Stimulated activated CD4-positive, alpha-beta T cell treated with anti-CD3 and anti-CD28 coated beads, Interleukin-1b, Interleukin-23, amount 100 ng/mL, for 1 hour (primary cell): ENCODE measurements at places on chromosomes 3 and 15.

GRCh38 chr3:187082758-187083375 lies 56.4 kb downstream of the RPL39L start:
- DNase-seq: no peak

DNA sequence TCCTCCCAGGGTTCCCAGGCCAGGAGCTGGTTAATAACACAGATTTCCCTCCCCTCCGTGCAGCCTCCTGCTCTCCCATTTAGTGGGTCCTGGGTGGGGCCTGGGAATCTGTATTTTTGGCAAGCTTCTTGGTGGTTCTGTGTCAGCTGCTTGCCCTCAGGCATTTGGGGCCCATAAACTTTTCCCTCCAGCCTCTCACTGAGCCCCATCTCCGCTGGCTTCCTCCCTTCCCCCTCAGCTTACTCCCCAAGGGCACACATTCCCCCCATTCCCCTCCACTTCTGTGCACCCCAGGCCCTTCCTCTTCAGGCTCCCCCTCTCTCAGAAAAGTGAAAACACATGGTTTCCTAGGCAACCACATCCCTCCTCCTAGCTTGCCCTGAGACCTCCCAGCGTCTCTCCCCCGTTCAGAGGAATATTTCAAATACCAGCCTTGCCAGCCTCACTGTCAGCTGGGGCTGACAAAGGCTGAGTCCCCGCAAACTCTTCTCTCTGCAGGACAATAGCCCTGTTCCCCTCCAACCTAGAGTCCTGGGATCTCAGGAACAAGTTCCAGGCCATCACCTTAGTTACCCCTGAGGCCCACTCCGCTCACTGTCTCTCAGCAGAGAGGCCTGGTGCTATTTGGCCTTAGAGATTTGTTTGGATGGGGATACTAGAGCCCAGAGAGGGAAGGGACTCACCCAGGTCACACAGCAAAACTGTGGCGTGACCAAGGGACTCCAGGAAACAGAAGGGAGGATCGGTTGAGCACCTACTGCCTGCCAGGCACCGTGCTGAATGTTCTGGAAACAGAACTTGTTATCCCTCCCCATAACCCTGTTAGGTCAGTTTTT lies 44.6 kb upstream of the SMAD6 start:
- DNase-seq: no peak

DNA sequence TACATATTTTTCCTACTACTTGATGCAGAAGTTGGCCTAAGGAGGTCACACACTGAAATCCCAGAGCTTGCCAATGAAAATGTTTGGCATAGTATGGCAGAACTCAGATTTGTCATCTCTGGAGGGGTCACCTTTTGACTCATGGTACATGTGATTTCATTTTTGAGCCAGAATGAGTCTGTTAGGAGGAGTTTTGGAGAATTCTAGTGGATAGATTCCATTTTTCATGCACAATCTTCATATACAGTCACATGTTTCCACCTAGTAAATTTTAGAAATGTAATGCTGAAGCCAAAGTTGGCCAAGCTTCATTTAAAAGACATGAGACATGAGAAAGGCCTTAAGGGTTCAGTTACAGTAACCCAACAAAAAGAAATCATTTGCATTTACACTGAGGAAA lies 97.8 kb upstream of the IGSF10 start:
- DNase-seq: no peak

DNA sequence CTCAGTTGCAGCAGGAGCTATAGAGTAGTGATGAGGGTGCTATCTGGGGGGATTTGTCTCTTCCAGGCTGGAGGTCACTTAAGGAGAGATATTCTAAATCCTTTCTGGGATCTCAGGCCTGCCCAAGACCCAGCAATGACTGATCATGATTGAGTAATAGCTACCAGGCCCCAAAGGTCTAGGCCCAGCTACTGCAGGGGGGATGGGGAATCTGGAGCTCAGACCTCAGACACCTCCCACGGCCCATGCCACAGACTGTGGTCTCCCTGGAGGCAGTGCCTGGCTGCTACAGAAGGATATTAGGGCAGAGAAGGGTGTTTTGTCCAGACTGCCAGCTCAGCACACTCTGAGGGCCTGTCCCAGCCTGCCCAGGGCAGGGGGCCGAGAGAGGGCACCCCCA lies 6.9 kb downstream of the SLC38A3 start:
- no peak for DNase-seq

GRCh38 chr15:40420071-40420713 lies 14.6 kb downstream of the IVD start:
- no peak for DNase-seq

DNA sequence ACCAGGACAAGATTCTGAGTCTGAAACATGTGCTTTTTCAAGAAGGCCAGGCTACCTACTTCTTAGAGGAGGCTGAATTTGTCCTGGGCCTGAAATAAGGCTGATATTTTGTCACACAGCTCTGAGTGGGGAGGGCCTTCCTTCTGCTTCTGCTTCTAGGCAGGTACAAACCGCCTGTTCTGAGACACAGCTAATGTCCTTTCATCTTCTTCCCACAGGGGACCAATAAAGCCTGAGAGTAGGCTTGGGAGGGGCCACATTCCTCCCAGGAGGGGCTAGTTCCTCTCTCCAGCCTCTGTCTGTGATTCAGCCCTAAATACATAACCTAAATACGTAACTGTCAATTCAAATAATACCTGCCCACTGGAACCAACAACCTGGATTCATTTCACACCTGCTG lies 34.8 kb downstream of the CRYGS start:
- DNase-seq: no peak

DNA sequence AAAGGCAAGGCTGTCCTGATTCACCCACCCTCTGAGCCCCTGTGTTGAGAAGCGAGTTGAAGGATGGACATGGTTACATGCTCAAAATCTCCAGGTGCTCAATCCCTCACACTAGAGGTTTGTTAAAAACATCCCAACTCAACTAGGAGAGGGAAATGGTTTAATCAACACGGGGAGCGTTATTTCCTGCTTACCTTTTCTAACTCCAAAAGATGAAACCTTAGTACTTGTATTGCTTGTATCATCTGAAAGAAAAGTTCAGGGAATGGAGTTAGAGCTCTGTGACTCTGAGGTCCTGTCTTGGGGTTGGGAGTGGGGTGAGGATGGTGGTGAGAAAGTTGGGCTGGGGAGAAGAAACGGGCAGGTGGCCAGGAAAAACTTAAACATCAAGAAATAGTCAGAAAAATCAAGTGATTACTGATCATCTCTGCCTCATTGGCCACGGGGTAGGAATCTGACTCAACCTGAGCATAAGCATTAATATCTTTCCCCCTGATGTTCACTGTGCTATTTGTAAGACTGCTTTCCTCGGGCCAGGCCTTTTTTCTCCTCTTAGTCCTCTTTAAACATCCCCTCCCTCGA lies 5.9 kb downstream of the MEIS2 start:
- no peak for DNase-seq

- DNase-seq: no peak
Observed at GRCh38 chr3:14441240-14441919, 39.0 kb downstream of the SLC6A6 start.

- no peak for DNase-seq
Observed at GRCh38 chr3:104190681-104191080, 1176.0 kb upstream of the ALCAM start.

GRCh38 chr15:98596885-98597392 lies 51.4 kb upstream of the IGF1R start:
- DNase-seq: no peak

GRCh38 chr3:27585429-27585828 lies 101.2 kb upstream of the SLC4A7 start:
- DNase-seq: no peak

- peak; percentile 16 for DNase-seq
Observed at GRCh38 chr15:33201491-33202231, 7.1 kb upstream of the FMN1 start.

DNA sequence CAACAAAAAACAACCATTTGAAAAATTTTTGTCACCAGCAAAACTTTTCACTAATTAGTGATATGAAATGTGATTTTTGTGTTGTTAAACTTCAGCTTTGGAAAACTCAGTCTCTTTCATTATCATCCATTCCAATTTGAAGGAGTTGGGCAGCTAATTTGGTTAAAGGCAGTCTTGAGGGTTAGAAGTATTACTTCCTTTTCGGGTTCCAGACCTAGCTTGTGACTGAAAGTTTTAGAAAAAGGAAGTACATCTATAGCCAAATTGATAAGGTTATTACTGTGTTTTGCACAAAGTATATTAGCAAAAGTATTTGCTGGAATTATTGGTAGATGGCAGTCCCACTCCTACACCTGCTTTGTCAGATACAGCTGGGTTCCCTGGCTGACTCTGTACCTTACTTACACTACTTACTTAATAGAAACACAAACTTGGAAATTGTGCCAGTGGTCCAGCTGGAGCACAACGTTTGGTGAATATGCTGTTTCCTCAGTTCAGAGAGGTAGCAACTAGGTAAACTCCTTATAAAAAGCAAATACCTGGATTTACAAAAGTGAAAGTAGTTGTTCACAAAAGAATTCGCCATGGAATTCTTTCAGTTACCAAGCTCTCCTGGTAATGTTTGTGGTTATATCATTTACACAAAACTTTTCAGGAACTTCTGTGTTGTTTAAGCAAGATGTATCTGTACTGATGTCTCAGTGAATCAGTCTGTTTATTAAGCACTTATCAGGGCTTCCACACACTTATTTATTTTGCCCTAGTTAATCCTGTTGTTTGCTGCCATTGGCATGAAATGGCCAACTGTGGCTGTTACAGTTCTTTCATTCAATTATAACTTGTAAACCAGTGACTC lies 31.6 kb downstream of the TIPARP start:
- DNase-seq: no peak

- no peak for DNase-seq
Observed at GRCh38 chr3:182006431-182006830, 294.7 kb downstream of the SOX2 start.

DNA sequence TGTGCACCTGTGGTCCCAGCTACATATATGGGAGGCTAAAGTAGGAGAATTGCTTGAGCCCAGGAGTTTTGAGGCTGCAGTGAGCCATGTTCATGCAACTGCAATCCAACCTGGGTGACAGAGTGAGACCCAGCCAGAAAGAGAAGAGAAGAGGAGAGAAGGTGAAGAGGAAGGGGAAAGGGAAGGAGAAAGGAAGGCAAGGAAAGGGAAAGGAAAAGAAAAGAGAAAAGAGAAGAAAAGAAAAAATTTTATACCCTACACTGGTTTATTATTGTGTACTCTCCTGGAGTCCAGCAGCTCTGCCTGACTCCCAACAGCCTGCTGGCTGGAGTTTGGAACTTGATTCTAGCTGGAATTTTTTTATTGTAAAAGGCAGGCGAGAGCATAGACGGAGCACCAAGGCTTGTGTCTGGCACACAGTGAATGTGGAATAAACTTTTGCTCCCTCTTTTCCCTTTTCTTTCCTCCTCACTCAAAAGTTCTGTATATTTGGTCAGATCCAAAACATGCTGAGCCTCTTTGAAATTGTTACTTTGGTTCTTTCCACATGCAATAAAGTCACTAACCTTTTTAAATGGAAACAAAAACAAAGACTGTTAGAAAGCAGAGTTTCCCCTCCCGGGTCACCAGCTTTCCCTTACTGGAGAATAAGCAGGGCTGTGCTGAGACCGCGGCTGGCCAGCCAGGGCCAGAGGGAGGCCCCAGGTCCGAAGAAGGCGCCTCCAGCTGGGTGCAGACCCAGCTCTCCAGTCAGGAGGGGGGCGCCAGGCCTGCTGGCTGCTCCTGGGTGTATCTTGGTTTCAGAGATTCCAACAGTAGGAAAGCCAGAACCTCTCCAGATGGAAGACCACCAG lies 9.9 kb downstream of the THSD4 start:
- no peak for DNase-seq

DNA sequence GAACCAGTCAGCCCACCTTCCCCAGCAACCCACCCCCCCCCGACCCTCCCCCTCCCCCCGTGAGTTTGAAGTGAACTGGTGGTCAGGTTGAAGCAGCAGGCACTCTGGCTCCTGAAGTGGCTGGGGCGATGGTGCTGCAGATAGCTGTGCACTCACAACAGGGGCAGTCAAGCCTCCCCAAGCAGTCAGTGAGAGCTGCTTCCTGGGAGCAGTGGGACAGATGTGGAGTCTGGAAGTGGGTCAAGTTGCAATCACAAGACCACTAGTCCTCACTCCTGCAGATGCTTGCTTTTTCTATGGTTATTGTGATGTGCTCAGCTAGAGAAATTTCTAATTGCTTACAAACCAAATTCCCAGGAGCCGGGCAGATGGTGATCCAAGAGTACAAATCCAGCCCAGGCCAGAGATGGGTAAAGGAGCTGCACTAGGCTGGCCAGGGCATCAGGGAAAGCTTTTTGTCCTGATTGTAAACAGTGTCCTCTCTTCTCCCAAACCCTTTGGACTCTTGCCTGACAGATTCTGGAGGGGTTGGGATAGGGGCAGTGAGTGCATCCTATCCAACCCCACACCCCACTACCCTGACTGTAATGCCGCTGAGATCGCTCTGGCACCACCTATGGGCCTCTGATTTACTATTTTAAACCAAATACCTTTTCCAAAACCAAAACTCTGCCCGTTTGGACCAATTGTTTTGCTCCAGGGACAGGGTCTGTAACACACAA lies 9.8 kb upstream of the CLPX start:
- DNase-seq: no peak

DNA sequence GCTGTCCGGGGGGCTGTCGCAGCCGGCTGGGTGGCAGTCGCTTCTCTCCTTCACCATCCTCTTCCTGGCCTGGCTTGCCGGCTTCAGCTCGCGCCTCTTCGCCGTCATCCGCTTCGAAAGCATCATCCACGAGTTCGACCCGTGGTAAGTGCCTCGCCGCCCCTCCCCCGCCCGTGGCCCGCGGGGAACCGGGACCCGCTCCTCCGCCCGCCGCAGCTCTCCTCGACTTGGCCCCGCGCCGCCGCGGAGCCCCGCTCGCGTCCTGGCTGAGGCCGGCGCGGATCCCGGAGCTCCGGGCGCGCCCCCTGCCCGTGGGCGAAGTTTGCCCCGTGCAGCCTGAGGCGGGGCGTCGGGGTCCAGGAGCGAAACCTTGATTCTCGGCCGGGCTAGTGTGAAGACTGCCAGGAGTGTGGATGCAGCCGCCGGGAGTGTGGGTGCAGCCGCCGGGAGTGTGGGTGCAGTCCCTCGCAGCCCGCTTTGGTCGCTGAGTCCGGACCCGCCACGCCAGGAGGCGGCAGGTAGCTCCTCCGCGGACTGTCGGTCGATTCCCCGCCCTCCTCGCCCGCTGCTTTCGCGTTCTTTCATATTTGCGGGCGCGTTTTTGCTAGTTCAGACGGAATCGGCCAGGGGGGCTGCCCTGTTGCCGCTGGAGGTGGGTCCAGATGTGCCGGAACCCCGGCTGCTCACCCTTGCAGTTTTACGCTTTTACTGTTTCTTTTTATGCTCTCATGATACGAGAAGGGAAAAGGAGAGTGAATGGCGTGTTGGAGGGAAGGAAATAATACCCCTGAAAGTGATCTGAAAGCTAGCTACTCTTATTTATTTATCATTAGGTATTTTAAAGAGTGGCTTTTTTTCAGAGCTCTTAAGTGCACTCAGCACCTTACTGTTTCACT lies 692 bp downstream of the STT3B start:
- DNase-seq: no peak

DNA sequence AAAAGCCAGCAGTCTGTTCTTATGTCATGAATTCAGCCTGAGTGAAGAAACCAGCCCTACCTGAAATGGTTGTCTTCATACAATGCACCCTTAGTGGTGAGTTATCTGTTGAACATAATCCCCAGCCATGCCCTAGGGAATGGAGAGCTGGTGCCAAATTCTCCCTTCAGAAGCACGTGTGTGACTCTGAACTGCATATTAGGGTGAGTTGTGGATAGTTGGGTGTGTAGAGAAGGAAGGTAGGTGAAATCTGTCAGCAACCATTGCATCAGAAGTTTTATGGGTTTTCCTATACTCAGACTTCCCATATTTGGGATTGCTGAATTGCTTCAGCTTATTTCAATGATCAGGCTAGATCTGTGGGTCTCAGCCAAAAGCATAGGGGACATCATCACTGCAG lies 46.5 kb upstream of the TP63 start:
- no peak for DNase-seq
